ENCODE measurements at places on chromosomes 12 and 14.

- no peak for DNase-seq
These were observed 107.1 kb downstream of the KSR2 start for GRCh38 chr12:117861691-117862090.

DNA sequence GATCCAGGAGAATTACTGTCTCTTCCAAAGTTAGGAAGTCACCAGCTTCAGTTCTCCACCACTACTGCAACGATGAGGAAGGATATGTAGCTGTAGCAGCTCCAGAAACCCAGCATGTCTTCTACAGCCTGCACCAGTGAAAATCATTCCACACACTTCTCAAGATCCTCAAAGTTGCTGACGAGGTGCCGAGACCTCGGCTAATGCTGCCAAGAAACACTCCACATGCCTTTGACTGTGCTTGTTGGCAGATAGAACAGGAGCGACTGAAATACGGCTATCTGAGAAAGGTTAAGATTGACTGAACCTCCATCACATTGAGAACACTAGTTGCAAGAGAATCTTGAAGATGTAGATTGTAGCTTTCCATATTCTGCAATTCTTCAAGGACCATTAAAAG is 241.9 kb downstream of the PPFIA2 start:
- DNase-seq: no peak

DNA sequence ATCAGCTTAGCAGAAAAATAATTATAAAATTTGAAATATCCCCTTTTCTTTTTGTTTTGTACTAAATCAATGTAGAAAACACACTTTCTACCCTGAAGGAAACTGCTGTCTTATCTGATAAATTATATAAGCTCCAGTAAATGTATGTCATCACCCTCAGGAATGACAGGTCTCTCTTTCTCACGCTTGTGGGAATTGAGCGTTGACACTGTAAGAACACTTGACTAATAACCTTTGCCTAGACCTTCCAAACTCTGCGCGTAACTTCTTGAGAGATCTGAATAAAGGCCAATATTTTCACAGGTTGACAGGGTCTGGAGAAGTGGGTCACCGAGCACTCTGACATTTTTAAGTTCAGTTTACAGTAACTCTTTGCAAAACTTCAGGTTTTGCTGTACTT is 138.5 kb downstream of the BCAT1 start:
- DNase-seq: no peak

DNA sequence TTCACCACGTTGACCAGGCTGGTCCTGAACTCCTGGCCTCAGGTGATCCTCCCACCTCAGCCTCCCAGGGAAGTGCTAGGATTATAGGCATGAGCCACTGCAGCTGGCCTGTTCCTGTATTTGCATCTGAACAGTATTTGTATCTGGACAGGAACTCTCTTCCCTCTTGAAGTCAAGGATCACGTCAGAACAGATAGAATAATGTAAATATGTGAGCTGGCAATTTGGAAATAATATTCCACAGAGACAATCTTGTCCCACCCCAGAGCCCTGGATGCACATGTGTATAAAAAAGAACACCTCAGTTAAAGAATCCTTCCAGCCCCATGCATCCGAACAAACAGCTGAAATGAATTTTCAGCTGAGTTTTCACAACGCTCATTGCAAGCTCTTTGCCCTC is 118.3 kb downstream of the VEZT start:
- no peak for DNase-seq

DNA sequence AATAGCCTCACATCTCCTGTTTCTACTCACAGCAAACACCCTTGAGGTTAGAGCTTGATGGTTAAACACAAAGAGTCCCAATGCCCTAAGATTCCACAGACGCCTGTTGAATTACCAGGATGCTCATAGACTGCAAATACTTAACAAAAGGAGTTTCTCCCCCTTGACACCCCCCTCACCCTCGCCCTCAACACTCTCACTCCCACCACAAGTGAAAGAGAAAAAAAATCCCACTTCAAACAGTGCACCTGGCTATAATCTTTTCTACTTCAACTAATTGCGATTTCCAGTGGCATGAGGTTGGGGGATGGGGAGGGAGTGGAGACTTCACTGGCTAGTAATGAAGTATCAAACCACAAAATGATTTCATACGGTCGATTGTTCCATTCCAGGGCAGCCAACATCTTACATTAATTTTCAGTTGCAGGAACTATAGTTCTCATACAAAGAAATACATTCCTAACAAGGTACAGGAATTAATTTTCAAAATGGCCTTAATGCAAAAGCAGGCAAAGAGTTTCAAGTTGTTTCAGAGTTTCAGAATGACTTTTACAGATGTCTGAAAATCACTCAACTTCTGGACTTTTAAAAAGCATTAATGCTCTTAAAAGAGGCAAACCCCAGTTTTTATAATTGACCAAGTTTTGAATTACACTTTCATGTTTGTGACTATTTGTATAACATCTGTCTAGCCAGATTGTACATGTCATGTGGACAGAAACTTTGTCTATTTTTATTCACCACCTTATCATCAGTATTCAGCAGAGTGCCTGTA is 390.7 kb downstream of the C12orf75 start:
- DNase-seq: no peak
